ENCODE measurements at places on chromosomes 13 and 19.

DNA sequence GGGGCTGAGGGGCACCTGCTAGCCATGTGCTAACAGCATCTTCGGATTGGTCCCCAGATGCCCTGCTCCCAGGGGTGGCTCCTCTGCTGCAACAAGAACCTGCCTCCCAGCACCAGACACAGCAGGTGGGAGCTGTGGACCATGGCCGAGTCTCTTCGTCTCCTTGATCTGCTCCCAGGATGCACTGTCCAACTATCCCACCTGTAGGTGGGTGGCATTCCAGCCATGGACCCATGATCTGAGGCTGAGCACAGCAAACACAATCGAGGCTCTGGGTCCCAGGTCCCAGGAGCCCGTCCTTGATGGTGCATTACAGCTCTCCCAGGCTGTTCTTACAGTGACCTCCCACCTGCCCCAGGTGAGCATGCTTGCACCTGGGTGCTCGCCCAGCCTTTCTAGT, 1.6 kb downstream of the ZNF837 start:
- DNase-seq, result no peak

- DNase-seq, result no peak
These were observed 66.3 kb downstream of the TBC1D4 start for GRCh38 chr13:75415694-75416093.

DNA sequence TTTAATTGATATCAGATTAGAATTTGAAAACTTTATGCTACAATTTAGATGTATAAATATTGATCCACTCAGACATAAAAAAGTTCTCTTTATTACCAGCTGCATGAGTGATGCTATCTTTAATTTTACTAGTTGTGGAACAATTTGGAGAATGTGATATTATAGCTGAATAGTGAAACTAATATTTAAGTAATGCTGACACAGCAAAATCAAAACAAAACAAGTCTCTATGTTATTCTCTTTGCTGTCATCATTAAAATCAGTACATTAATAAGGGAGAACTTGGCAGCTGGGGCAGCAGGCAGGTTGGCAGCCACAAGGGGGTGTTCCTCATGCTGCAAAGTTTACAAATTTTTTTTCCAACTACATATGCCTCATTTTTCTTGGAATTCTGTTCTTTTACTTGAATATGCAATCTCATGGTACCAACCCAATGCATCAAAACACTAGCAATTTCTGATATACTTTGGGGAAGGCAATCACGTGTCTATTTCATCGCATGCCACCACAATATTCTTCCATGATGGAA, 585.3 kb downstream of the FGF9 start:
- no peak for DNase-seq

DNA sequence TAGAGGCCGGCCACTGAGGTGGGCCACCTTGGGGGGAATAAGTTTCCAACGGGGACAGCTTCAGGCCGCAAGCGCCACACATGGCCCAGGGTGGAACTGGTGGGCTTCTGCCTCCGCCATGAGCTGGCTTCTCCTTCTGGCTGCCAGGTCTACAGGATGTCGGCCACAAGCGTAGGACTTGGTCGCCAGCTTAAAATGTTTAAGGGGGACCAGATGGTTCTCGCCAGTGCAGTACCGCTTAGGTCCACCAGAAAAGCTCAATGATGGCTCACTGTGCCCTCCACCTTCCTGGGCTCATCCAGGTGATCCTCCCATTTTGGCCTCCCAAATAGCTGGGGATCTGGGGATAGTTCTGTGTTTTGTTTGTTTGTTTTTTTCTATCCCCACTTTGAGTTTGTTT, 38.7 kb upstream of the ZNF254 start:
- DNase-seq, result no peak

DNA sequence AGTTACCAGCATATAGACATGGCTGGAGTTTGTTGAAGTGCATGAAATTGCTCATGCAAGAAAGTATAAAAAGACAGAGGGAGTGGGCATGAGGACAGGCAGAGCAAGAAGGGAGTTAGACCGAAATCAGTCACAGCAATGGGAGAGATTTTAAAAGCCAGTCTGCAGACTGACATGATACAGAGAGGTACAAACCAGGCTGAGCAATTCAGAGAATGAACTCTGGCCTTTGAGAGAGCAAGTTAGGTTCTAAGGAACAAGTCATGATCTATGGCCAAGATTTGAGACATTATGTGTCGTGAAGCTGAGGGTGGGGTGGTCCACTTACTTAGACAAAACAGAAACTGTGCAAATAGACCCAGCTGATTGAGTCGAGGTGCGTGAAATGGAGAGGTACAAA, 93.4 kb upstream of the TSC22D1 start:
- DNase-seq, result no peak

DNA sequence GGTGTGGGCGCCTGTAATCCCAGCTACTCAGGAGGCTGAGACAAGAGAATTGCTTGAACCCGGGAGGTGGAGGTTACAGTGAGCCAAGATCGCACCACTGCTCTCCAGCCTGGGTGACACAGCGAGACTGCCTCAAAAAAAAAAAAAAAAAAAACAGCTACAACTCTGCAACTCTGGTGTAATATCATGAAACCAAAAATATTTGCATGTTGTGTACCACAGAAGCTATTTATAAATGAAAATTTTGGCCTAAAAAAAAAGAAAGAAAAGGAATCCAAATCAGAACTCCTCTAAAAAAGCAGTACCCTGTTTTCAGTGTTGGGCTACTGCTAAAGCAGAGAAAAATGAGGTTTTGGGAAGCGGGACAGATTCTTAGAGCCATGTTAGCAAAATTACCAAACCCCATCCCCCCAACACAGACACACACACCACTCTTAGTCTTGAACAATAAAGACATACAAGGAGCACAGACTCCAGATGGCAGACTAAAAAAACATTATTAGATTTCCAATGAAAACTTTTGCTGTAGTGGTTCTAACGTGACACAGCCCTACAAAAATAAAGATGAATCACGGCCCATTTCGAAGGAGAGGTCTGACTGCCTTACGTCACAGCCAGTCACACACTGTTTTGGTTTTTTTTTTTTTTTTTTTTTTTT, 51.5 kb downstream of the INSR start:
- DNase-seq, result no peak

DNA sequence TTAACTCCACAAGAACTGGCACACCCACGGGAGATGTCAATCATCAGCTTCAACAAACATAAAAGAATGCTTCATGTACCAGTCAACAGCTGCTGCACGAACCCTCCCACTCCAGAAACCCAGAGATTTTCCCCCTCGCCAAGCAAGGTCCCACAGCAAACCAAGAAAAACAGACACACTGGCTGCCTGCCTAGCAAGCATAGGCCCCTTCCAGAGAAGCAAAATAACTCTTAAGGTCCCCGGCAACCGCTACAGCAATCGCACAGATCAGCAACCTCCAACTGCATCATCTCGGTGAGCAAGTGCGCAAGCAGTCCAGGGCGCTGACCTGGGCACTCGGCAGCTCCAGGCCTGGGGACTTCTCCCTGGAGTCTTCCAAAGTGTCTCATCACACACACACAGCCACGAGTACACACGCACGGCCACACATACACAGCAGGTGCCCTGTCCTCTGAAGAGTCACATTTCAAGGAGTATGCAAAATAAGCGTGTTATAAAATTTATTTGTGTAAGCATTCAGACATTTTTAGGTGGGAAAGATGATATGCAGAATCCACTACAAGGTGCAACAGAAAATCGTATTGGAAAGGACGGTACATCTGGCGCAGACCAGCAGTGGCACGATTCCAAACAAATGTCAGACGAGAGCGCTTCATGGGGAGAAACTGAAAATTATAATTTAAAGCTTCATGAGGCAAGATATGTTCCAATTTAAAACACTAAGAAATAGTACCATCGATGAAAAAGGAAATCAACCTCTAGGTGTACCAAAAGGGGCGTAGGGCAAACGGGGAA, 125.0 kb downstream of the STK24 start:
- DNase-seq, result peak; percentile 59

- no peak for DNase-seq
These were observed 365.5 kb downstream of the UQCRFS1 start for GRCh38 chr19:28847468-28847867.

DNA sequence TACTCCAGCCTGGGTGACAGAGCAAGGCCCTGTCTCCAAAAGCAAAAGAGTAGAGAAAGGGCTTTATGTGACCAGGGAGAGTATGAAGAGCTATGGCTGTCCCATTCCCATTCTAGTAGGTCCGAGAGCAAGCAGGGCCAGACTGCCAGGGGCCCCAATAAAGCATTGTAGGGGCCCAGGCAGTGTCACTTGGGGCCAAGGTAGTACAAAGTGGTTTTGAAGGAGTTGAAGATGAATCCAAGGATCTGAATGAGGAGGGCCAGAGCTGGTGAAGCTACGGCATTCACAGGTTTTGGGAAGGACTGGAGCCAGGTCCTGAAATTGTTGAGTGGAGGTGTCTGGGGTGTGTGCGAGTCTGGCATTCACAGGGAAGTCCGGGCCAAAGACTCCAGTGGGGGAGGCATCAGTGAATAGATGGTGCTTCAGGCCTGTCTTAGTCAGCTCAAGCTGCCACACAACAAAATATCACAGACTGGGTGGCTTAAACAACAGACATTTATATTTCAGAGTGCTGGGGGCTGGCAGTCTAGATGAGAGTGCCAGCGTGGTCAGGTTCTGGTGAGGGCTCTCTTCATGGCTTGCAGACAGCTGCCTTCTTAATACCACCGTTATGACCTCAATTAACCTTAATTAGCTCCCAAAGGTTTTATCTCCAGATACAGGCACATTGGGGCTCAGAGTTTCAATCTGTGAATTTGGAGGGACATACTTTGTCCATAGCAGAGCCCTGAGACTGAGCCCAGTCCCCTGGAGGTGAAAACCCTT, 9.9 kb downstream of the NACC1 start:
- no peak for DNase-seq

DNA sequence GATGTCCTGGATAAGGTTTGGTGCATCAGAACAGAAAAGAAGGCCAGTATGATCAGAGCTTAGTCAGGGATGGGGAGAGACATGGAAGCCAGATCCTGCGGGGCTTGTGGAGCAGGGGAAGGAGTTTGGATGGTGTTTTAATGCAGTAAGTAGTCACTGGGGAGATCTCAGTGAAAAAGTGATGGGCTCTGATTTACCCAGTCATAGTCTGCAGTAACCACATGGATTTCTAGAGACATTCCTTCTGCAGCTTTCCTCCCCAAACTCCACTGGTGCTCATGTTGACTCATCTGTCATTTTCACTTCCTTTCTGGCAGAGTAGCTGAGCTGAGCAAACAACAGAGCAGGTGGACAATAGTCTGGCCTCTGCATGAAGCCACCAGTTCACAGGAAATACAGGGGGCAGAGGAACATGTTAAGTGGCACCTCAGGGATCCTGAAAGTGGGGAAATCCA, 144.1 kb downstream of the DPF1 start:
- no peak for DNase-seq

DNA sequence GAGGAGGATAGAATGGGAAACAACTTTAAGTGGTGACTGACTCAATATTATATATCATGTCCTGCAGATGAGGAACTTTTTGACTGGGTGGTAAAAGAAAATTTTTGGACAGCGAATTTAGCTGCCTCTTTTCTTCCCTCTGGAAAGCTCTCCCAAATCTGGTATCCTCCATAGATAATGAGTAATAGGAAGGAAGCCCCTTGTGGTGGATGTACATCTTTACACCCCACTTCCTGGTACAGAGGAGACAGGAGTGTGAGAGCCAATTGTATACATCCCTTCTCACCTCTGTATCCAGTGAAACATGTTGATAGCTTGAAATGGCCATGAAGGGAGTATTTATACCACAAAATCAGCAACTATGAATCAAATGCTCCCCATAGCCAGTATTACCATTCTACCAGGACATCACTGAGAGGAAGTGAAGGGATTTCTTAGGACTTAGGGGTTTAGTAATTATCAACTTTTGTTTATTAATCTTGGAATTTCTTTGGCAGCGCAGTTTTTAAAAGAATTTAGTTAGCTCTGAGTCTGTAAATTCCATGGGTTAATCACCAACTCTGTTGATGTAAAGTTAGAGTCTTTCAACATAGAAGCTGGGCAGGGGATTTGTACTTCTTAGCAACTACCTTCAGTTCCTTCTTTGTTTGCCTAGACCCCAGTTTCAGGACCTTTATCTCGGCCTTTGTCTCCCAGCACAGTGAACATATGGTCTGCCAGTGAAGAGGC, 17.0 kb upstream of the TDRD3 start:
- DNase-seq, result no peak

GRCh38 chr13:111158136-111158805, 43.2 kb downstream of the ARHGEF7 start:
- no peak for DNase-seq

GRCh38 chr13:94708031-94708859, 4.1 kb downstream of the SOX21 start:
- peak; percentile 14 for DNase-seq

DNA sequence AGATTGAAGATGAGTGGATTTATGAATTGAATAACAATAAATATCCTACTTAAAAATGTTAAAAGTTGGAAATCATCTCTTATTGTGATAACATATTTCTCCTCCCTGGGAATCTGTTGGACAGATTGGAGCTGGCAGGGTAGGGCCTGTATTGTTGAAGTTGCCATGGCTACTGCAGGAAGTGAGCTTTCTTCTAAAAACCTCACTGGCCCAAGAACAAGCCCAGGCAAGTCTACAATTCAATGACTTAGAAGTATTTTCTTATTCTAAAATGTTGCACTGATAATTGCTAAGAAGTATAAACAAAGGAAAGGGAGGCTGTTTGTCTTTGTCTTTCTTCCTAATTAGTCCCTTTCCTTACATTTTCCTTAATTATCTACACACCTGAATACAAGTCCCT, 112.1 kb downstream of the DLEU7 start:
- DNase-seq, result no peak

GRCh38 chr19:17125728-17126677, 50.4 kb downstream of the MYO9B start:
- peak; percentile 17 for DNase-seq

GRCh38 chr19:49119411-49120324, at the start of gene PPFIA3:
Gene PPFIA3, plus strand, starts transcription at chr19:49119544. Its CDS starts 8,330 bp downstream, at chr19:49127874.
- peak; percentile 67 for DNase-seq

GRCh38 chr19:42149447-42150202, 17.4 kb upstream of the POU2F2 start:
- no peak for DNase-seq

GRCh38 chr13:74575729-74576125, 441.5 kb upstream of the KLF12 start:
- DNase-seq, result peak; percentile 18

GRCh38 chr13:44306371-44307192, 67.0 kb upstream of the SERP2 start:
- DNase-seq, result peak; percentile 44

- no peak for DNase-seq
These were observed 27.6 kb upstream of the ZBTB7A start for GRCh38 chr19:4094291-4094690.

DNA sequence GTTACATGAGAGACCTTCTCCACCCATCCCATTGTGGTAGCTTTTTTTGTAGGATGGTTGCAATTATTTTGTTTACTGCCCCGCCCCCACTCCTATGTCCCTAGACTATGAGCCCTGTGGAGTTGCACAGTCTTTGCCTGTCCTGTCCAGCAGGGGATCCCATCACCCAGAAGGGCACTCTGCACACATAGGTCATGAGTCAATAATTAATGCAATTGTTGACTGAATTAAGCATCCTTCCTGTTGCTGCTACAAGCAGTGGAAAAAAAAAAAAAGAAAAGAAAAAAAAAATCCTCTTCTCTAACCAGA, 14.2 kb downstream of the C19orf81 start:
- DNase-seq, result no peak

GRCh38 chr19:45716359-45717130, 14.2 kb downstream of the FBXO46 start:
- no peak for DNase-seq

GRCh38 chr13:114131583-114132418, 622 bp downstream of the RASA3 start:
- no peak for DNase-seq

All from hypothalamus (tissue), 51 donors.